Sigmoid colon (tissue), 7 donors: ENCODE measurements at places on chromosomes 11 and 22. TPM values are rescaled to one million over a fixed set of nuclear protein-coding genes. Genes with fewer than 3 reads are reported as not detected.

The KCNJ11 gene
- total RNA-seq, result 0.16 TPM

GRCh38 chr22:33427461-33427860 lies 369.3 kb upstream of the SYN3 start:
- DNase-seq, result no peak

DNA sequence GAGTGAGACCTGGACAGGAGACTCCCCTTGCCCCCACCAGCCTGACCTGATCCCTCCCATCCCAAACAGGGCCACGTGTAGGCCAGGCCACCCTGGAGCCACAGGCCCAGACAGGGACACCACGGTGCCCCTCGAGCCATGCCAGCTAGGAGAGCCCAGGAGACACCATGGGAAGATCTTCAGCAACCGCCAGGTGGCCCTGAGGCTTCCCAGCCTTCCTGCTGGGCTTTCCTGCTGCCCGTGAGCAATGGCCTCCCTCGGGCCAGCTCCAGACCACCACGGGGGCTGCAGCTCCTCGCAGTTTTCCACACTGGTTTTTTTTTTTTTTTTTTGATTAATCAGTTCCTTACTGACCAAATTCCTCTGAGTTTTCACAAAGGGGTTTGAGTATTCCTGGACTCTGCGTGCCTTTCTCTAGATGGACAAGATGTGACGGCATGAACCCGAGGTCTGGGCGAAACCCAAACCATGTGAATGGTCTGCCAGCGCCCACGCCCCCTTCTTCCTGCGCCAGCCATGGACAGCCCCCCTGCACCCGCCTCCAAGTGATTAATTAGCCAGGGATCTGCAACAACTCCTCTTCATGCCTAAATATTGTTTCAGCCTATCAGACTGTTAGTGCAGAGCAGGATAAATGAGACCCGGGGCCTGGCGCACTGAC lies 40.9 kb downstream of the TBX1 start:
- DNase-seq, result no peak

- no peak for DNase-seq
These were observed 34.9 kb upstream of the MYEOV start for GRCh38 chr11:69259096-69259495.

GRCh38 chr11:64120951-64121569 lies 44.9 kb downstream of the MACROD1 start:
- DNase-seq, result peak; percentile 86

DNA sequence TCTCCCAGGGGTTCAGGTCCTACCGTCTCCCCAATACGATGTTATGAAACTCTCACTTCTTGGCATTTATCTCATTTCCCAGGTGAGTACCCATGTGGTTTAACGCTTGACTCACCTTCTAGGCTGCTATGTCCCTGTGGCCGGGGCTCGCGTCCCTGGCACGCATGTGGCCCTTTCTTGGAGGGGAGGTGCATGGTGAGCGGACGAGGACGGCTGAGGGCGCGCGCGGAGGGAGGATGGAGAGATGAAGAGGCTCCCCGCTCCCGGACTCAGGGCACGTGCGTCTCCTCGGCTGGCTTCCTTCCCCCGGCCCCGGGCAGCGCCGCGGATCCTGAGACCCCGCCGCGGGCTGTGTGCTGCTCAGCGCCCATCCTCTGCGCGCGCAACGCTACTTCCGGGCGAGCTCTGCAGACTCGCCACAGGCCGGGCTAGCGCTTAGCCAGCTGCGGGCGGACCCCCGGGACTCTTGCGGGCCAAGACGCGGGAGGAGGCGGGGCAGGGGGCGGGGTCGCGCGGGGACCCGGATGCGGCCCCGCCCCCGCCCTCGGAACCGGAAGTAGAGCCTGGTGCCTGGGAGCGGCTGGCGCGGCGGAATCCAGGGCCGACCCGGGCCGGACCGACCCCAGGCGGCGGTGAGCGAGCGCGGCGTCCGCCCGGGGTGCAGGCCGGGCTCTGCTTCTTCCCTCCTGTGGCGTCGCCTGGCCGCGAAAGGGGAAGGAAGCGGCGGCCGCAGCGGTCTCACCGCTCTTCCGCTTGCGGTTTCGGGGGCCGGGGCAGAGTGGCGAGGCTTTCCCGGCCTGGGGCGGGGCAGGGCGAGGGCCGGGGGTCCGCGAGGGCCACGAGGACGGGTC lies at the start of gene CTTN:
TSS of gene CTTN (plus strand) at position 547 of the 851 bp plus-strand sequence. CDS start 8,769 bp downstream, outside the sequence.
- peak; percentile 93 for DNase-seq

DNA sequence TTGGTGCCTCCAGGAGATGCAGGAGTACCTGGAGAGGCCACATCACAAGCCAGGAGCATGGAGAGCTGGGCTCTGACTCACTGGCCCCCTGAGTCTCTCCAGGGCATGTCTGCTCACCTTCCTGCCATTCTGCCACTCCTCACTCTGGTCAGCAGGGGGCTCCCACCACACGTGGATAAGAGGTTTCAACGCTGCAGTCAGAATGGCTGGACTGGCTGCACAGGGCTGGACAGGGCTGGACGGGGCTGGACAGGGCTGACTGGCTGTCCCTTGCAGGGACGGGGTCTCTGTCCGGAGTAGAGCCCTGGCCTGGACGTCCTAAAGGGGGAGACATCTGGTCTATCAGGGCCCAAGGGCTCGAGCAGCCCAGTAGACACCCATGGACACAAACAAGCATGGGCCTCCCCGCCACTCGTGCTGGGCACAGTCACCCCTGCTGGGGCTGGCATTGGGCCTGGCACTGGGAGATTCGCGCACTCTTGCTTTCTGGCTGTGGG lies 34.6 kb downstream of the CYTH4 start:
- DNase-seq, result peak; percentile 86

- peak; percentile 3 for DNase-seq
These were observed 5.5 kb downstream of the KRTAP5-2 start for GRCh38 chr11:1592628-1593027.

DNA sequence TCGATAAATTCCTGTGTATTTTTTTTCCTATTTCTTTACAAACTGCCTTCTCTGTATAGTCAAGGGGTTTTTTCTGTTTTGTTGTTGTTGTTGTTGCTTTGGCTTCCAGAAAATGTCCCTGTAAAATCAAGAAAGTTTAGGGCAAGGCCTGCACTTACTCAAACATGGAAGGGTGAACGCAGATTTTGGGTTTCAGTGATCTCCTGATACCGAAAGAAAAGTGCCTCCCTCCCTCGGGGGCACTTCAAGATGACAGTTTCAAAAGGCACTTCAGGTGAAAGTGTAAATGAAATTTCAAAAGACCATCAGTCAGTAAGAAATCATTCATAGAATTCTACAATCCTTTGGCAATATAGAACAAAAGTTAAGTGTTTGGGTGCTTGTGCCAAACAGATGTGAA lies 43.4 kb upstream of the TMPRSS4 start:
- no peak for DNase-seq

- no peak for DNase-seq
These were observed 186.1 kb downstream of the TMEM135 start for GRCh38 chr11:87223816-87224215.

- DNase-seq, result no peak
These were observed 1276.1 kb downstream of the LRRC4C start for GRCh38 chr11:40183073-40184064.
